ENCODE measurements at places on chromosomes 6 and 20. TPM values are rescaled to one million over a fixed set of nuclear protein-coding genes. Genes with fewer than 3 reads are reported as not detected.

DNA sequence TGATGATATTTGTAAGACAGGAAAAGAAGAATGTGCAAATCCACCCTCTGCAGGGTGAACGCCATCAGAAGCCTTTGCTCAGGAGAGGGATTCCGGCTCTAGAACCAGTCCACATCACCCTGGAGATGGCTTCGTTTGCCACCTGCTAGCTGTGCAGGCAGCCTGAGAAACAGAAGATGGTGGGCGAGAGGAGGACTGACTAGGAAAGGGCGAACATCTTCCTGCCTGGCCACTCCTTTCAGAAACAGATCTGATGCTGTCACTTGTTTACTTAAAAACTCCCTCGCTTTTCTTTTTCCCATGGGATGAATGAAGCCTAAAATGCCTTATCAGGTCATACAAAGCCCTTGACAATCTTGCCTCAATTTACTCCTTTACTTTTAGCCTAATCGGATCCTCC is 1.2 kb downstream of the PTPRA start:
- H3K36me3 ChIP-seq: peaks cover 21% of the 10 kb centered on the region
- H3K4me1 ChIP-seq: peaks cover 33% of the 10 kb centered on the region
- H3K27me3 ChIP-seq: no peaks in the 10 kb centered on the region
- peak overlapping the region; percentile 98 for H3K4me3 ChIP-seq

DNA sequence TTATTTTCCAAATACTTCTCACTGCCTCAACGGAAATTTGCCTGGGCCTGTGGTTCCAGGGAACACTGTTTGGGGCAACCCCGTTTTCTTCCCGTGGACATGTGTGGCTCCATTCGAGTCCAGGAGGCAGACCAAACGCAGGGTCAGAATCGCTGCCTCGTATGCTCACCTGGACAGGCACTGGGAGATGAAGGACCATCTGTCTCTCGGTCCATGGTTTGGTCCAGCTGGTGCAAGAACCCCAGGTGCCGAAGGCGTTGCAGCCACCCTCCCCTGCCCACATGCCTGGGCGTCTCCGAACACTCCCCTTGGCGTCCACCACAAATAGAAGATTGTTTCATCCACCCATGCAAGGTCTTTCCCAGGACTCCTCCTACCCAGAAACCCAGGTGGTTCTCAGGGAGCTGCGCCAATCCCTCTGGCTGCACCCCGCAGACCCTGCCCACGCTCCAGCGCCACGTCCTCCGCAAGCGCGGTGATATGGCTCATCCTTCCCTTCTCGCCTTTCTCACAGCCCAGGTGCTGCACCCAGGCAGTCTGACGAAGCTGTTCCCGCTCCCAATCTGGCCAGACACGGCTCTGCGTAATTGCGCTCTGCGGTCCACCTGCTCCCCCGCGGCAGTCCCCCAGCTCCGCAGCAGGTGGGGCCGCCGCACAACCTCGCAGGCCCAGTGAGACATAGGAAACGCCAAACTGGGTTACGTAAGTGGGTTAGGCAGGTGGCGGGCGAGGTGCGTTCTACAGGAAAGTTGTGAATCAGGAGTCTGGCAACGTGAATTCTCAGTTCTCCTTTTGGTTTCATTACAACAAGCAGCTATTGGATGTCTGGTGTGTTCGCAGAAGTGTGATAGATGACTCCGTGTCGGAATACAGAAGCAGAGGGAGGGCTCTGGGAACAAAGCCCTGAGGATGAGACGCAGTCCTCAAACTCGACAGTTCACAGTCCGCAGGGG is 146.2 kb upstream of the ECI2 start:
- H3K27ac ChIP-seq: no peak overlapping the region
- DNase-seq: no peak
- no peaks in the 10 kb centered on the region for H3K36me3 ChIP-seq

DNA sequence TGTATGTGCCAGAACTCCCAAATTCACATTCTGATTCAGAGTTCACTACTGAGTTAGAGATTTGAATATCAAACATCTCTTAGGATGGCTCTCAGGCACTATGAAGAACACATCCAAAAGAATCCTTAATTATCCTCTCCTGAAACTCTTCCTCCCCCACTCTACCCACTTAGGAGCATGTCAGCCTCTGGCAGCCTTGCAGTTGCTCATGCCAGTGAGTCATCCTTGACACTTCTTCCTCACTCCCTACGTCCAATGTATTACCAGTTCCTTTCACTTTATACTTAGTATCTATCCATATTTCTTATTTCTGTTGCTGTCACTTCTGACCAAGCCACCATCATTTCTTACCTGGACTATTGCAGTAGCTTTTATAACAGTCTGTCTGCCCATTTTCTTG is 192.0 kb upstream of the IMPG1 start:
- no peaks in the 10 kb centered on the region for H3K27me3 ChIP-seq
- no peak for DNase-seq
- no peak overlapping the region for H3K27ac ChIP-seq
- no peaks in the 10 kb centered on the region for H3K4me1 ChIP-seq
- no peak overlapping the region for H3K4me3 ChIP-seq
- H3K36me3 ChIP-seq: no peaks in the 10 kb centered on the region

GRCh38 chr6:21791581-21791980 is 198.0 kb downstream of the SOX4 start:
- no peak overlapping the region for H3K27ac ChIP-seq
- H3K4me3 ChIP-seq: no peak overlapping the region
- H3K27me3 ChIP-seq: no peaks in the 10 kb centered on the region

- H3K36me3 ChIP-seq: no peaks in the 10 kb centered on the region
- H3K27ac ChIP-seq: no peak overlapping the region
- no peak for DNase-seq
- H3K4me3 ChIP-seq: no peak overlapping the region
- peaks cover 5% of the 10 kb centered on the region for H3K4me1 ChIP-seq
- no peaks in the 10 kb centered on the region for H3K27me3 ChIP-seq
These were observed 39.2 kb upstream of the CHMP4B start for GRCh38 chr20:33771938-33772337.

DNA sequence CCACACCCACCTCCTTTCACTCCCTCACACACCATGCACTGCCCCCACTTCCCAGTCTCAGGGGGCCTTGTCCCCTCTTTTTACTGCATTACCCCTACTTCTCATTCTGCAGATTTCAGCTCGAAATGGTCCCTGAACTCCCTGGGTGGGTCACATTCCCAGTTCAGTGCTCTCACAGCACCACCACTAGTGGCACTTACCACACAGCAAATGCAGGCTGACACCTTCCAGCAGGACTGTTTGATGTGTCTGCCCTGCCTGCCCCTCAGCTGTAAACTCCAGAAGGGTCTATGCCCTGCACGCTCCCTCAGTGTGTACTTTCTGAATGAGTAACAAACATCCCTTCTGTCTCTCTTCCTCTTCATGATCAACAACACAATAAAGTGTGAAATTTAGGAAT is 4.0 kb downstream of the DYNLT1 start:
- no peak for DNase-seq
- H3K27me3 ChIP-seq: no peaks in the 10 kb centered on the region
- H3K36me3 ChIP-seq: peaks cover 51% of the 10 kb centered on the region
- H3K4me1 ChIP-seq: peaks cover 20% of the 10 kb centered on the region
- no peak overlapping the region for H3K4me3 ChIP-seq

GRCh38 chr6:135250234-135250633 is 69.1 kb downstream of the MYB start:
- H3K27ac ChIP-seq: no peak overlapping the region
- peaks cover 3% of the 10 kb centered on the region for H3K4me1 ChIP-seq
- no peaks in the 10 kb centered on the region for H3K27me3 ChIP-seq
- H3K36me3 ChIP-seq: no peaks in the 10 kb centered on the region
- DNase-seq: no peak

- H3K4me3 ChIP-seq: no peak overlapping the region
- no peaks in the 10 kb centered on the region for H3K36me3 ChIP-seq
- H3K27me3 ChIP-seq: peaks cover 10% of the 10 kb centered on the region
- no peak for DNase-seq
These were observed 120.5 kb downstream of the SOD2 start for GRCh38 chr6:159572439-159573110.

Gene SNX9
- 72.2 TPM for total RNA-seq

Gene CHRNA4
- total RNA-seq: not detected

DNA sequence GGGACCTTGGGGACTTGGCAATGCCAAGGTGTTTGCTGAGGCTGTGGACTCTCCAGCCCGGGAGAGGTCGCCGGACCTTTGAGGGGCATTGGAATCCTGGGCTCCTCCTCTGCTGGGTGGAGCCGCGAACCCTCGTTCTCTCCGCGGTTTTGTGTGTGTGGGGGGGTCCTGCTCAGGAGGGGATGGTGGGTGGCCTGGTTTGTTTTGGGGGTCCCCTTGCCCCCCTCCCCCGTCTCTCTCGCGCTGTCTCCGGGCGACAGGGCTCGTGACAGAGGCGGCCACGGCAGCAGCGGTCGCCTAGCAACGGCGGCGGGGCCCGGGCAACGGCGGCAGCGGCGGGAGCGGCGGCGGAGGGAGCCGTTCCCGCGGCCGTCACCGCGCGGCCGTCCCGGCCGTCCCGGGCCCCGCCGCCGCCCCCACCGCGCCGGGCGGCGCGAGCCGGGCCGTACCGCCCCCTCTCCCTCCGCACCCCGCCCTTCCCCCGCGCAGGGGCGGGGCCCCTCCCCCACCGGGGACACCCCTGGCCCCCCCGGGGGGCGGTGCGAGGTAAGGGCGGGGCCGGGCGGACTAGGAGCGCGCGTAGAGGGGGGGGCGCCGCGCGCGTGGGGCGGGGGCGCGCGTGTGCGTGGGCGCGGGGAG is 7.8 kb downstream of the SYNGAP1 start:
- peaks cover 57% of the 10 kb centered on the region for H3K4me1 ChIP-seq
- H3K4me3 ChIP-seq: peak overlapping the region; percentile 49
- DNase-seq: peak; percentile 99

DNA sequence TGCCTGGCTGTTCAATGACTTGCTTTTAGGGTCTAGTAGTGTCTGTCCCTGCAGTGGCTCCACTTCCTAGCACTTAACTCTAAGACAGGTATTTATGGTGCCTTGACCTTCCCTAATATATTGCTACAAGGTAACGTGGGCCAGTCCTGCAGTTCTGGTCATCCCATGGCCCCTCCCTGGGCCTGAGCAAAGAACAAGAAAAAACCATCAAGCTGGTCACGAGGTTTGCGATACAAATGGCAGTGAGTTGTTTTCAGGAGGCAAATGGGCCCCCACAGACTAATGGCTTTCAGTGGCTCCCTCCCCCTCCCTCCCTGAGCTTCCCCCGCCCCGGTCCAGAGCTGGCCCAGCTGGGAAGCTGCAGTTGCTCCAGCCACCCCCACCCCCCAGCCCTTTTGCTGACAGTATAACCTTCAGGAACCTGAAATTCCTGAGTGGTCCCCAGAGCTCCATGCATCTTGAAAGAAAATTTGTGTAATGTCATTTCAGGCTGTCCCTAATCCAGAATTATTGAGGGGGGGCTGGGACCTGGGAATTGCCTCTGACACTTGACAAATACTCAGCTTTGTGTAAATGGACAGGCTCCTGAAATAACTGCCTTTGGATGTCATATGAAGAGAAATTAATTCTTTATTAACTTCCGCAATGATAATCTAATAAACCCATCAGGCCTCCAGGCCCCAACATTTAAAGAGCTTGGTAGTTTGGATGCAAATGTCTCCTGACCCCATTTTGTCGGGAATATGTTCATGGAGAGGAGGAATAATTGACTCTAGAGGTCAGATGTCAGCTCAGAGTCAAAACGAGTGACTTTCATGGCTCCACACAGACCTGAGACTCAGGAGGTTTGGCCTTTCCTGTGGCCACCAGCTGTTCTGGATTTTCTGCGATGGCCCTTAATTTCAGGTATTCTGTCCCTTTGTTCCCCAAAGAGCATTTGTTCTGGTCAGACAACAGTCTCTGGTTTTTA is 153.2 kb upstream of the TOP1 start:
- DNase-seq: no peak
- no peak overlapping the region for H3K27ac ChIP-seq
- no peaks in the 10 kb centered on the region for H3K4me1 ChIP-seq

Gene PERP
- 0.27 TPM for total RNA-seq

GRCh38 chr20:53195876-53196610 is 223.9 kb downstream of the TSHZ2 start:
- no peaks in the 10 kb centered on the region for H3K4me1 ChIP-seq
- H3K4me3 ChIP-seq: no peak overlapping the region
- H3K27ac ChIP-seq: no peak overlapping the region

Gene LRRC73
- 0.34 TPM for total RNA-seq

Gene TFAP2B
- not detected for total RNA-seq

GRCh38 chr6:113587078-113587699 is 270.0 kb upstream of the MARCKS start:
- H3K4me3 ChIP-seq: no peak overlapping the region
- H3K4me1 ChIP-seq: no peaks in the 10 kb centered on the region
- DNase-seq: no peak
- H3K36me3 ChIP-seq: no peaks in the 10 kb centered on the region
- H3K27ac ChIP-seq: no peak overlapping the region

- no peak for DNase-seq
- peaks cover 7% of the 10 kb centered on the region for H3K4me1 ChIP-seq
These were observed 40.1 kb downstream of the RNF217 start for GRCh38 chr6:125002406-125002741.

- H3K4me3 ChIP-seq: no peak overlapping the region
- DNase-seq: no peak
- no peaks in the 10 kb centered on the region for H3K27me3 ChIP-seq
- no peak overlapping the region for H3K27ac ChIP-seq
These were observed 46.1 kb downstream of the RALGAPA2 start for GRCh38 chr20:20666359-20666758.

DNA sequence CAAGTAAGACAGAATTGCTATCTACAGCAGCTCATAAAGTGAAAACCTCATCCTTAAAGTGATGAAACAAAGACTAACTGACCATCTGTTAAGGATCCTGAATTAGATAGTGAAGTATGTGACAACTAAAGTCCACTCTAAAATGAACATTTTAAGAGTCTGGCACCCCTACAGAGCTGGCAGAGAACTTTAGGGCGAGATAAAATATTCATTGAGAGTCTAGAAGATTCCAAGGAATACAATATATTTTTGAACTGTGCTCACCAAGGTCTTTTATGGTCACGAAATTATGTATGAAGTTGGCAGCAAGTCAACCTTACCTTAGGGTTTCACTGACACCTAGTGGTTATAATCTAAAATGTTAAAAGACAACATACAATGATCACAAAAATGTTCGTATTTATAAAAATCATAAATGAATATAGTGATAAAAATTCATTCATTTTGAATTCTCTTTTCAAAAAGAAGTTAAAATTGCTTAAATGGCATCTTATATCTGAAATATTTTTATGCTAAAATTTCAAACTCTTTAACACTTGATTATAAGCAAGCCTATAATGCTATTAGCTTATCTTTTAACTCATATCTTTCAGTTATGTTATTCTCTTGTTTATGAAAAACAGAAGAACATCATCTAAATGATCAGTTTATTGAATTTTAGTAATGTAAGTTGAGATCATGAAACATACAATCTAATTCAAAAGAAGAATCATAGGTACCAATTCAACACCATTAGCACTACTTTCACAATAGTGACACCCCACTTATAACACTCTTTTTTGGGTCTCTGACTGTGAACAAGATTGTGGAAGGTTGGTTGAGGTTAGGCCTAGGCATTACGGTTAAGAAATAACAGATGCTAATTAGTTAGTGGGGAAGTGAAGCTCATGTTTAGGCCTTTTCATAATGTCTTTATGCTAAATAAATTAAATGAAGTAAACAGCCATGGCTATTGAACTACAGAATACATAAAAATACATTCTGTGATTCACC is 27.5 kb downstream of the RSPH3 start:
- H3K27me3 ChIP-seq: no peaks in the 10 kb centered on the region
- no peaks in the 10 kb centered on the region for H3K36me3 ChIP-seq
- H3K4me3 ChIP-seq: no peak overlapping the region
- DNase-seq: peak; percentile 49
- H3K4me1 ChIP-seq: no peaks in the 10 kb centered on the region

Measured in K562 (cell line).